ENCODE measurements at places on chromosomes 11 and 22.

DNA sequence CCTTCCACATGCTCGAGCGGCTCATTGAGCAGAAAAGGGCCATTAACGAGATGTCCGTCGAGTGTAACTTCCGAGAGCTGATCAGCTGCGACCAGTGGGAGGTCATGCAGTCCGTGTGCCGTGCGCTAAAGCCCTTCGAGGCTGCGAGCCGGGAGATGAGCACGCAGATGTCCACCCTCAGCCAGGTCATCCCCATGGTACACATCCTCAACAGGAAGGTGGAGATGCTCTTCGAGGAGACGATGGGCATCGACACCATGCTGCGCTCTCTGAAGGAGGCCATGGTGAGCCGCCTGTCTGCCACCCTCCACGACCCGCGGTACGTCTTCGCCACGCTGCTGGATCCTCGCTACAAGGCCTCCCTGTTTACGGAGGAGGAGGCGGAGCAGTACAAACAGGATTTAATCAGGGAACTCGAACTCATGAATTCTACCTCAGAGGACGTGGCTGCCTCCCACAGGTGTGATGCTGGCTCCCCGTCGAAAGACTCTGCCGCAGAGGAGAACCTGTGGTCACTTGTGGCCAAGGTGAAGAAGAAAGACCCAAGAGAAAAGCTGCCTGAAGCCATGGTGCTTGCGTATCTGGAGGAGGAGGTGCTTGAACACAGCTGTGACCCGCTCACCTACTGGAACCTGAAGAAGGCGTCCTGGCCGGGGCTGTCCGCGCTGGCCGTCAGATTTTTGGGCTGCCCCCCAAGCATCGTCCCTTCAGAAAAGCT is 31.7 kb downstream of the ALG12 start:
- DNase-seq: no peak

- no peak for DNase-seq
These were observed 13.6 kb downstream of the KCNJ5 start for GRCh38 chr11:128904656-128905344.

DNA sequence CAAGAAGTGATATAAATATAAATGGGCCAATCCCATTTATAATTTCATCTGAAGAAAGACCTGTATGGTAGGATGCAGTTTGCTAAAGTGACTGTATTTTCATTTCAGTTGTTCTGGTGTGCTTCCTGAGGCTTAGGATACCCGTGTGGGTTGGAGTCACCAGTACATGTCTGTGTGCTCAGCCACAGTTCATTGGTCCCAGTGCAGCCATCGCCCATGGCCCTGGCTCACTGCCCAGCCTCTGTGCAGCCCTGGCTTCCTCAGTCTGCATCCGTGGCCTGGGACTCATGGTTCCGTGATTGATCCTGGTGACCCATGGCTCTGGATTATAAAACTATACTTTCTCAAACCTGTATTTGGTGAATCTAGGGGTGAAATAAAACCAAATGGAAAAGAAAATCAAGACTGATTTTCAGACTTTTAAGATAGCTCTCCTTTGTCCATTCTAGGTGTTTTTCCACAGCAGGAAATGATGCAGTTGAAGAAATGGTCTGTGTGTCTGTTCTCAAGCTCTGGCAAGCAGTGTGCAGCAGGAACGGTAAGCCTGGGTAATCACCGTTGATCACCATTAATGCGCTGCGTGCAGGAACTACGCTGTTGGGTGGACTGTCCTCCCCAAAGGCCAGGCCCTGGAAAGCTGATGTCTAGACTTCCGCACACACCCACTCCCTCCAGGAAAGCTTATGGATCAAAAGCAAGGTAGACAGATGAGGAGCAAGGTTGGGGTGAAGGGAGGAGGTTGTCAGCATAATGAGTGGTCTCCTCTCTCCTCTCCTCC is 27.2 kb downstream of the TTC12 start:
- DNase-seq: no peak

DNA sequence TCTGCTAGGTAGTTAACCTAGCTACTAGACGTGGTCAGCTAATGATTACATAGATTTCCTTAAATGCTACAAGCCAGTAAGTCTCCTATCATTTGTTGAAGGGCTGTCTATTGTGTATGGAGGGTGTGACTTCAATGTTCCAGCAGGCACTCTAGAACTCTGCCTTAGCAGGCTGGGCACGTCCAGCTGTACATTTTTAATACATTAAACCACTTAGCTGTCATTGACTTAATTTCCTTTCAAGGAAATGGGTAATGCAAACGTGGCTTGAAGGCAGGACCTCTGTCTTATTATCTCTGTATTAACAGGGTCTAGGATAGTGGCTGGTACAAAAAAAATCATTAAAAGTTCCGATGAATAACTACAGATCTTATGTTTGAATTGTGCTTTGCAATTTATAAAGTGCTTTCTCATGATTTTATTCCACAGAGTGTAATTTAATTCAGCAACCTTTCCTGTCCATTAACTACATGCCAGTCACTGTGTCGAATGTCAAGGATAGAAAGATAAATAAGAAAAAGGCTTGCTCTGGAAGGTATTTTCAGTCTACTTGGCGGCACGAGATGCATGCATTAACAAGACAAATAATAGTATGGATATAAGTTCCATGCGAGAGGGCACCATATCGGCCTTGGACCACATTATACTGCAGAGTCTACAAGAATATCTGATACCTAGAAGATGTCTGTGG is 60.3 kb downstream of the APOL3 start:
- DNase-seq: no peak

GRCh38 chr11:47434011-47434786 is 8.0 kb upstream of the PSMC3 start:
- no peak for DNase-seq

- DNase-seq: no peak
These were observed 70.1 kb downstream of the LARGE1 start for GRCh38 chr22:33850193-33850592.

GRCh38 chr11:95466416-95466815 is 235.4 kb upstream of the SESN3 start:
- no peak for DNase-seq

- DNase-seq: no peak
These were observed 56.8 kb upstream of the B3GAT1 start for GRCh38 chr11:134468796-134469195.

DNA sequence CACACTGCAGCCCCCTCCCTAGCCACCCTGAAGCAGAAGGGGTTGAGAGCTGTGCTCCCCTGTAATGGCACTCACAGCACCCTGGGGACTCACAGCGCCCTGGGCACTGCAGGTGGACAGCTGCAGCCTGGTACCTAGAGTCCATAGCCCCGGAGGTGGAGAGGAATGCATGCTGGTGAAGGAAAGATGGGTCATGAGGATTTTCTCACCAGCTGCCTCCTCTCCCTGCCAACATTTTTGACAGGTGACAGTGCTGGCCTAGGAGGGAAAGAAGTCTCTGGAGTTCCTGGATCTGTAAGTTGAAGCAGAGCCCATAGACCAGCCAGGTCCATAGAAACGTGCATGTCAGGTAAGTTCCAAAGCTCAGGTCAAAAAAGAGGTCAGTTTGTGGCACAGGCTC is 330.5 kb downstream of the TENM4 start:
- DNase-seq: no peak

GRCh38 chr11:123235656-123236261 is 40.7 kb upstream of the CLMP start:
- DNase-seq: no peak

- DNase-seq: no peak
These were observed 25.2 kb upstream of the MICALL1 start for GRCh38 chr22:37880668-37881440.

DNA sequence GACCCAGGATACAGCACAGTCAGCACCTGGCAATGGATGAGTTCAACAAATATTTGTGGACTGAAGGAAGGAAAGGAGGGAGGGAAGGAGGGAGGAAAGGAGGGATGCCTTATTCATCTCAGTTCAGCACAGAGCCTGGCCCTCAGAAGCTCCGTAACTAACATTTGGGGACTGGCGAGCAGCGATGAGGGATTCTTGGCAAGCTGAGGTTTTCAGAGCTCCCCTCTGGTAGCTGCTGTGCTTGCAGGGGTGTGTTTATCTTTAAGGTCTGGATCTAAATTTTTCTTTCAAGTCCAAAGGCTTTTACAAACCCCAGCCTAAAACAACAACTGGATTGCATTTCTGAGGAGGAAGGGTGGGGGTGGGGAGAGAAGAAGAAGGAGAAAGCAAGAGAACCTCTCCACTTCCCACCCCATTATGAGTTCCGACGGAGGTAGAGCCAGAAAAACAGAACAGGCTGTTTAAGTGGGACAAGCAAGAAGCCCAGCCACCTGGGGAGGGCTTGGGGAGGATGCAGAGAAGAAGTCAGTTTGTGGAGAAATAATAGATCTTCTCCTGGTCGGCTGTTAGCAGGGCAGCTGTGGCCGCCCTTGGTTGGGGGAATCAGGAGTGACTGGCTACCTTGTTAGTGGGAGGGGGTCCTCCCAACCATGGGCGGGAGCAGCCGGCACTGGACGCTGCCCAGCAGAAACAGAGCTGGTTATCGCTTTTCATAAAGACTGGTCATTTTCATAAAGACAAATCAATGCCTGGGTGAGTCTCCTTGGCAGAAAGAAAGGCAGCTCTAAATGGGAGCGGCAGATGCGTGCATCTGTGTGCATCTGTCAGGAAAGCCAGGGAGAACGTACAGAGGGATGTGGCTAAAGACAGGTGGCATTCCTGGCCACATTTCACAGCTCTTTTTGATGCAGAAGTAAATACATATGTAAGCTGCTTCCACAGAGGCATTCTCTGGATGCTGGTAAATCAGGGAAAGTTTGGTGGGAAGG is 78.0 kb downstream of the TSPAN18 start:
- no peak for DNase-seq

GRCh38 chr11:40434926-40435325 is 1024.5 kb downstream of the LRRC4C start:
- no peak for DNase-seq

DNA sequence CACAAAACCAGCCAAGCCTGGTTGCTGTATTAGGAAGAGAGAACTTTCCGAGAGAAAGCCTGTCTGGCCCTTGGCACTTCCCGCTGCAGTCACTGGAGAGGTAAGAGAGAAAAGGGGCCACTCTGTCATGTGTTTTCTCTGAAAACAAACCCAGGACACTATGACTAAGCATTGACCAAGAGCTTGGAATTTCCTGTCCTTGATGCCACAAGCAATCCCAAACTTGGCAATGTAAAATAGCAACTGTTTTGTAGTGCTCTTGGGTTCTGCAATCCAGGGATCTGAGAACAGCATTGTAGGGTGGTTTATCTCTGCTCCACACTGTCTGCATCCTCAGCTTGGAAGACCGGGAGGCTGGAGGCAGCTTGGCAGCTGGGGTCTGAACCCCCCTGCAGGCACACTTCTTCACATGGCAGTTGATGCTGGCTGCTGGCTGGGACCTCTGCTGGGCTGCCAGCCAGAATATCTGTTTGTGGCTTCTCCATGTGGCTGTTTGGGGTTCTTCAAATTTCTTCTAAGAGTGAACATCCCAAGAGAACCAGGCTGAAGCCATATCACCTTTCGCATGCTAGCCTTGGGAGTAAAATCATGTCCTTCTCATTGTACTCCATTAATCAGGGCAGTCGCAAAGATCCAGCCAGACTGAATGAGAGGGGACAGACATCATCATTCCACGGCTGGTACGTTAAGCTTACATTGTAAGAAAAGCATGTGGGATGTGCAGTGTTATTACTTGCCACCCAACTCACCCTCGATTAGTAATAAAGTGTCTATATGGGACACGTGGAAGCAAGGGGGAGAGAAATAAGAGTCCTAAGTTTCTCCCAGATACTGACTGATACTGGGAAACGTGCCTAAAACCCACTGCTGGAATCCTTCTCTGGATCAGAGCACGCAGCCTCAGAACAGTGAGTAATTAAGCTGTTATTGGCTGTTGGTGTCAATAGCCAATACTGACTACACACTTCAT is 537.4 kb upstream of the B3GAT1 start:
- no peak for DNase-seq

- DNase-seq: no peak
These were observed 16.8 kb downstream of the PIWIL4 start for GRCh38 chr11:94583866-94584500.

GRCh38 chr22:32073823-32074380 is 30.8 kb downstream of the SLC5A1 start:
- DNase-seq: no peak

All from stimulated activated CD4-positive, alpha-beta T cell treated with anti-CD3 and anti-CD28 coated beads, Interleukin-1b, Interleukin-23, amount 100 ng/mL, for 4 hours (primary cell).